ENCODE measurements at places on chromosomes 16 and 17.
A peak's percentile ranks its signal among the peaks of the same experiment; 100 is the strongest.

DNA sequence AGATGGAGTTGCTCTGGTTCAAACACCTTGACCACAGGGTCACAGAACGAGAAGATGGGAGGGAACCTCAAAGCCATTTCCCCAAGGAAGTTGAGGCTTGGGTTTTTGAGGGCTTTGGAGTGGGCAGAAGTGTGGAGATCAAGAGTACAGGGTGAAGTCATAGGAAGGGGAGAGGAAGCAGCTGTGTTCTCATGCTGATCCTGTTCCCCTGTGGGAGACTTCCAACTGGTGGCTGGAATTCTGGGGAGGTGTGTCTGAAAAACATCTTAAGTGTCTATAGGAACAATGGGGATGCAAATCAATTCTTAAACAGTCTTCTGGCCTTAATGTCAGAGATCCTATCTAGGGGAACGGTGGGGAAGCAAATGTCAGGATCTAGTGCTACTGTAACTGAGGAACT is 38.8 kb upstream of the HSBP1 start:
- no peak for DNase-seq

DNA sequence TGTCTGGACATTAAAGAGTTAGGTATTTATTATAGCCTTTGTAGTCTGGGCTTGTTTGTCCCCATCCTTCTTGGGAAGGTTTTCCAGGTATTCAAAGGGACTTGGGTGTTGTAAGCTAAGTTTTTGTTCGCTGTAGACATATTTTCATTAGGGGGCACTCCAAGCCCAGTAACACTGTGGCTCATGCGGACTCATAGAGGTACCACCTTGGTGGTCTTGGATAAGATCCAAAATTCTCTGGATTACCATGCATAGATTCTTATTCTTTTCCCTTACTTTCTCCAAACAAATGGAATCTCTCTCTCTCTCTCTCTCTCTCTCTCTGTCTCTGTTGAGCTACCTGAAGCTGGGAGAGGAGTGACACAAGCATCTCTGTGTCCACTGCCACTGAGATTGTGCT is 48.9 kb downstream of the ERCC4 start:
- DNase-seq, result no peak

DNA sequence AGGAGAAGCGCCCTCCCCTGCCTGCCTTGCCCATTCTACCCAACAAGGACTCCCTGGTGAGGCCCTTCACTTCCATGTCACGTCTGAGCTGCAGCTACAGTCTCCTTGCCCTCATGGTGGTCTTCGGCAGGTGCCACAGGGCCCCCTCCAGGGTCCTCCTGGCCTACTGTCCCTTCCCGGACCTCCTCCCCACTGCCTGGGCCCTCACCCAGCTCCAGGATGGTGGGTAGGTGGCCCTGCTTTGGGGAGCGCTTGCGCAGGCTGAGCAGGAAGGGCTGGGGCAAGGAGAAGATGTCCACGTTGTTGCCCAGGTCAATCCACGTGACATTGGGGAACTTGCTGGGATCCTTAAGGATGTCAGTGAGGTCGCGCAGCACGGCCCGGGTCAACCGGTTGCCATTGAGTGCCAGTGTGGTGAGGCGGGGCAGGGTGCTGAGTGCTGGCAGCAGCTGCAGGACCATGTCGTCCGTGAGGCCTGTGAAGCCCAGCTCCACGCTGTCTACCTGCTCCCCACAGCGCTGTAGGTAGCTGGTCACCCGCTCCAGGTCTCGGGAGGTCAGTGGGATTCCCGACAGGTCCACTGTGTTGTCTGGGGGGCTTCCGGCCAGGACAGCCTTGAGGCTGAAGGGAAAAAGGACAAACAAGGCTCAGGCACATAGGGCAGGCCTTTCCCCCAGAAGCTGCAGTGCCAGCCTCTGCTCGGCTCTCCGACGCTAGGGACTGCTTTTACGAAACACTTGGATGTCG is 28.3 kb downstream of the TRPV2 start:
- DNase-seq, result no peak

DNA sequence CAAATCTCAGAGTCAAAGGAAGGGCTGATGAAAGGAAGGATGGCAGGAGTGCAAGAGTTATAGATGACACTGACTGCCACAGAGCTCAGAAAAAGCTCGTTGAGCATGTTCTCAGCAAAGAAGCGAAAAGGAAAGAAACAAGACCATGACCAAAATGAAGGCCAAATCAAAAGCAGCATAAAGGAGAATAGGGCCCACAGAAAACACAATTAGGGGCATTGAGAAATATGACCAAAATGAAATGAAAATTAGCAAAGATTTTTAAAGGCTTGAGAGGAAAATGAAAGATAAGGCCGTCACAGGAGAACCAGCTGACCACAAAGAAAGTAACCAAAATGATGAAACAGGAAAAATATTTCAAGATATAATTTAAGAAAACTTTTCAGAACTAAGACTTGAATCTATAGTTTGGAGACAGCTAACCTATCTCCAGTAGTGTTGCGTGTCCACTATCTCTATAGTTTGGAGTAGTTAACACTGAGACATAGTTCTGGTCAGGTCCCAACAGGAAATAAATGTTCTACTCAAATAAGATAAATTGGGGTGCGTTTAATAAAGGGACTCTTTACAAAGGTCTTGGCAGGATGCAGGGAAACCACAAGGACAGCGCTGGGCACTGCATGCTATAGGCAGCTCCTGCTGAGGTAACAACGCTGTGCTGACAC is 7.9 kb downstream of the PRSS54 start:
- DNase-seq, result no peak

DNA sequence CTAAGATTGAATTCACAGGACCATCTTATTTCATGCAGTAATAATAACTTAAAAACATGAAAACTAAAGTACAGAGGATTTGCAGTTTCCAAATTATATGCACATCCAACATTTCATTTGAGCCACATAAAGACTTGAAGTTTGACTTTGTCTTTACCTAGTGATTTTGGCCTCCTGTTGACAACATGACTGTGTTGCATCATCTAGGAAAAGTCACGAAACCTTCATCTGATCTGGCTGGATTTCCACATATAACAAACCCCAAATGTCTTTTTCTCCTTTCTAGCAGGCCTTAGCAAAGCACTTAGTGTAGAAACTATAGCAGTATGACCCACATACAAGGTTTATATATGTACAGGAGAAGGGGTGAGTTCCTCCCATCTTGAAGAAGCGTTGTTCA is 406.5 kb upstream of the CDH5 start:
- no peak for DNase-seq

DNA sequence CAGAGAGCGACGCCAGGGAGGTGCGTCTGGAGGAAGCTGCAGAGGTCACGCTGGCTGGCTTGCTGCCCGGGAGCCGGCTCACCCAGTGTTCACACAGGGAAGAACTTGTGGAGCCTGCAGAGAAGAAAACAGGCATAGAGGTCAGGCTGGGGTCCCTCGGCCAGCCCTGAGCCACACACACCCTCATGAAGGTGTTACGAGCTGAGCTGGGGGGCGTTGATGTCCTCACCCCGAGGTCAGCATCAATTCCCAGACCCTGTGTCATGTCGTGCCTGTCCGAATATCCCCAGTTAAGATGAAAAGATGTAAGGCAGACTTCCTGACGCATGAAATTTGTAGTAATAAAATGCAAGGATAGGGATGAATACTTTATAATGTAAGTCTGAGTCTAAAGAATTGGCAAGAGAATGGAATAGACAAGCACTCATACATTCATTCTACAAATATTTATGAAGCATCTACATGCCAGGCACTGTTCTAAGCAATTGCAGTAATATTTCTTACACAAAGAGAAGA is 77.1 kb downstream of the USP31 start:
- no peak for DNase-seq

GRCh38 chr17:70483624-70484023 is 314.3 kb downstream of the KCNJ2 start:
- no peak for DNase-seq

GRCh38 chr16:11708421-11708820 is 34.2 kb downstream of the TXNDC11 start:
- DNase-seq, result no peak

- no peak for DNase-seq
These were observed 3.6 kb downstream of the CLUH start for GRCh38 chr17:2707721-2708584.

DNA sequence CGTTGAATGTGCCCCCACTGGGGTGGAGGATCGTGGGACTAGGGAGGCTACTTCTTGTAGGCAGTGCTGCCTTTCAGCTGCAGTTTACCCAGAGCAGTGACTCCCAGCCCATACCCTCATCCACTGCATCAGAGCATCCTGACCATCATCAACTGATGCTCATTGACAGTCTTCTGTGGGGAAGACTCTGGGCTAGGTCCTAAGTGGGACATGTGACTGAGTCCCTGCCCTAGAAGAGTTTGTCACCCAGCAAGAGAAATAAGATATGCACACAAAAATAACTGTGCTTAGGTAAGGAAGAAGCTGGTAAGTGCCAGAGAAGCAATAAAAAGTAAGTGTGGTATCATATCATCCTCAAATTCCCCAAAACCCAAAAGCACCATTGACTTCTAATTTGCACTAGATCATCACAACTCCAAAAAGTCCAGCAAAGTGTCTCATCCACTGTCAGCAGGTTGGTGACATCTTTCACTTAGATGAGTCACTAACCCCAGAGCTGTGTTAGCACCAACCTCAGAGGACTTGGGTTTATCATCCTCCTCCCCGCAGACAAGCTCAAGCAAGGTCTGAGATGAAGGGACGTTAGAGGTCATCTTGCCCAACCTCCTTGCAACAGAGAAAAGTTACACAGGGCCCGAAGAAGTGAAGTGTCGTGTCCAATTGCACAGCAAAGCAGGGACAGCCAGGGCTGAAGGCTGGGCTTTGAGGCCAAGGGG is 99.0 kb downstream of the CCDC182 start:
- no peak for DNase-seq

- no peak for DNase-seq
These were observed 2.2 kb downstream of the MAPK8IP3 start for GRCh38 chr16:1708083-1708767.

DNA sequence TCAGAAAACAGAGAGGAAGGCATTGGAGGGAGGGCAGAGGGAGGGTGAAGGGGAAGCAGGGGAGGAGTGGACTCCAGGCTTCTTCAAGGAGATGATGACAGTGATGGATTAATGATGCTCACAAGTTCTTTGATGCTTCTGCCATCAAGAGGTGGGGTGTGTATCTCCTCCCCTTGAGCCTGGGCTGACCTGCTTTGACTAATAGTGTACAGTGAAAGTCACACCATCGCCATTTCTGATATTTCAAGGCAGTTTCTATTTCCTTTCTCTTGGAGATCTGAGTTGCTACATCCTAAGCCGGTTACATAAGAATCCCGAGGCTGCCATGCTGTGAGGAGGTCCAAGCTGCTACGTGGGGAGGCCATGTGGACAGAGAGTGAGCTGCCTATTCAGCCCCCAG is 312.5 kb downstream of the MAF start:
- DNase-seq, result no peak

DNA sequence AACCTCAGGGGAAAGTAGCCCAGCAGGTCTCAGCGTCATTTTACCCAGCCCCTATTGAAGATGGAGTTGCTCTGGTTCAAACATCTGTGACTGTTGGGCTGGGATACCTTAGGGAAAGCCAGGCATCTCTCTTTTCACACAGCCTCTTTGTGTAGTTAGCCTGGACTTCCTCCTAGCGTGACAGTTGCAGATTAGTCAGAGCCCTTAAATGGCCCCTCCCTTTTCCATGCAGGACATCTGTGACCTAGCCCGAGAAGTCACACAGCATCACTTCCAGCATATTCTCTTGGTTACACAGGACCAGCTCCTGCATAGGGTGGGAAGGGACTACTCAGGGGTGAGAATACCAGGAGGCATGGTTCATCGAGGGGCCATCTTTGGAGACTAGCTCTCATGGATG is 375.0 kb upstream of the RBFOX1 start:
- no peak for DNase-seq

DNA sequence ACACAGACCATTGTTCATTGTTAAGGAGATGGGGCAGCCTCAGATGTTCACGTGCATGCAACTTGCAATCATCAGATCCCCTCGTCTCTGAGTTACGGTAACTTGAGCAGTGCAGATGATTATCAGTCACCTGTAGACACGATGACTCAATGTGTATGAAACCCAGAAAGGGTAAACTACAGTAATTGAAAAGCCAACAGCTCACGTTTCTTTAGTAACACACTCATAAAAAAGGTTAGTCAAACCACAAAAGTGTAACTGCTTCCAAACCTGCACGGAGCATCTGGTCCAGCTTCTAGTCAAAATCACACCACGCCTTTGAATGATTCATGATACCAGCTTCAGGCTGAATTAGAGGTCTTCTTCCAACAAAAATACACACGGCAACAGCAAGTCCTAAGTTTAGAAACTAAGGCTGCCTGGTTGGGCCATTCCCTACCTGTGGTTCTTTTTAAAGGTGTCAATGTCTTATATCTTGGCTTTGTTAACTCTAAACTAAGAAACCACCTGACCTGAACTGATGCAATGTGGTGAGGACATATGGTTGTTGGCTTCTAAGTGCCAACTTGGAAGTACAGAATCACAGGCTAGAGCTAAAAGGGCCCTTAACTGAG is 32.3 kb downstream of the GRB7 start:
- peak; percentile 41 for DNase-seq

- no peak for DNase-seq
These were observed 70.3 kb downstream of the SDR42E1 start for GRCh38 chr16:81940781-81941560.

GRCh38 chr17:33169580-33170285 is 123.4 kb downstream of the ASIC2 start:
- no peak for DNase-seq

GRCh38 chr16:47028767-47029377 is 55.4 kb upstream of the DNAJA2 start:
- DNase-seq, result no peak

- DNase-seq, result no peak
These were observed 1400.1 kb downstream of the CDH8 start for GRCh38 chr16:60636117-60636516.

DNA sequence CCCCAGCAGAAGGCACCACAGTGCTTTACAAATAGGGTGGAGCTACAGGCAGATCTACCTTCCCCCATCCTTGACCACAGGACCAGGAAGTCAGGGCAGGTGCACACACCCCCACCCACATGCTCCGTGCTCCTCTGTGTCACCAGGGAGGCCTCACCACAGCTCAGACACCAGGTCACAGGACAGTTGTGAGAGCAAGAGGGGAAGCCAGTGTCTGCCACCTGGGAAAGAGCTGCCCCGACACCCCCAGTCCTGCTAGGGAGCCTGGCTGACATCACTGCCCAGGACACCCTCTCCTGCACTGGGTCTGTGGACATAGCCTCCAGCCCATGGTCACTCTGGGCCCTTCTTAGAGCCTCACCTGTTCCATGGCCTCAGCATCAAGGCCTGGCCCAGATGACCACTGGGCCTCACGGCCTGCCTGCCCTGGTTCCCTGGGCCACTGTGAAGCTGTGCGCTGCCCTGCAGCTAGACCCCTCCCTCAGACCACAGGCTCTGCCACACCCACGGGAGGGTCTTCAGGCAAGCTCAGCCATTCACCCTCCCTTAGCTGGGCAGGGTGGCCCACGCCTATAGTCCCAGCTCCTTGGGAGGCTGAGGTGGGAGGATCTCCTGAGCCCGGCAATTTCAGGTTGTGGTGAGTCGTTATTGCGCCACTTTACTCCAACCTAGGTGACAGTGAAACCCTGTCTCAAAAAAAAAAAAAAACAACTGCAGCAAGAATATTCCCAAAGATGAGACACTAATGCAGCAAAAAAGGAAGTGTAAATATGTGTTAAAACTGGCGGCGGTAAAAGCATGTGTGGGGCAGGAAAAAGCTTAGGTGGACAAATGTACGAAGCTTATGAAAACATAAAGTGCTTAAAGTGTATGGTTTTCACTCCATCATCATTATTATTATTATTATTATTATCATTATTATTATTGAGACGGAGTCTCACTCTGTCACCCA is 14.2 kb downstream of the POLR3K start:
- peak; percentile 22 for DNase-seq

GRCh38 chr16:48317614-48318315 is 67.4 kb downstream of the SIAH1 start:
- DNase-seq, result no peak

GRCh38 chr16:75502916-75503605 is 7.8 kb upstream of the CHST6 start:
- no peak for DNase-seq

Data from activated T-cell treated with anti-CD3 and anti-CD28 coated beads for 4 hours (primary cell).